ENCODE measurements at places on chromosomes 3 and 15.
A peak's percentile ranks its signal among the peaks of the same experiment; 100 is the strongest.

DNA sequence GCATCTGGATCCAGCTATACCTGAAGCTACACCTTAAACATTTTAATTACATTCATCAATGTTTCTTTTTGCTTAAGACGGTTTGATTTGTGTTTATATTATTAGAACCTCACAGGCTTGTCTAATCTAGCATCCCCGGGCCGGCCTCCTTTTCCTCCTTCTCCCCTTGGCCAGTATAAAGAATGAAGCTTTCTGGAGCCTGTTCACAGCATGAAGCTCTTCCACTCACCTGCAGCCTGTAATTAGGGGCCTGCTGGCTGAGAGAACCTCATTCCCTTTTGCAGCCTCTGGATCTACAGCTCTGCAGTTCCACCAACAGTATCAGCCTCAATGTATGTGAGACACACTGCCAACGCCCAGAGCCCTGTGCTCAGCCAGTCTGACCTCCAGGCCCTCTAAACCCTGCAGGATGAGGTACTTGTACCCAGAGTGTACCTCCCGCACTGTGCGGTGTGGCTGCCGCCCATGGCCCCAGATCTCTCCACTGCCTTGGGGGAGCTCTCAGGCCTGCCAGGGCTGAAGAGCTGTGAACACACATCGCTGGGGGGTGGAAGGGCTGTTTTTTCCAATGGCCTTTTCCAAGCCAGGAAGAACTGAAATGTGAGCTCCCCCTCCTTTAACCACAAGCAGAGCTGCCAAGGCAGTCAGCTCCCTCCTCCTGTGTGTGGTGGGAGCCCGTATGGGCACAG lies 114.7 kb upstream of the ALDH1A3 start:
- DNase-seq, result no peak

DNA sequence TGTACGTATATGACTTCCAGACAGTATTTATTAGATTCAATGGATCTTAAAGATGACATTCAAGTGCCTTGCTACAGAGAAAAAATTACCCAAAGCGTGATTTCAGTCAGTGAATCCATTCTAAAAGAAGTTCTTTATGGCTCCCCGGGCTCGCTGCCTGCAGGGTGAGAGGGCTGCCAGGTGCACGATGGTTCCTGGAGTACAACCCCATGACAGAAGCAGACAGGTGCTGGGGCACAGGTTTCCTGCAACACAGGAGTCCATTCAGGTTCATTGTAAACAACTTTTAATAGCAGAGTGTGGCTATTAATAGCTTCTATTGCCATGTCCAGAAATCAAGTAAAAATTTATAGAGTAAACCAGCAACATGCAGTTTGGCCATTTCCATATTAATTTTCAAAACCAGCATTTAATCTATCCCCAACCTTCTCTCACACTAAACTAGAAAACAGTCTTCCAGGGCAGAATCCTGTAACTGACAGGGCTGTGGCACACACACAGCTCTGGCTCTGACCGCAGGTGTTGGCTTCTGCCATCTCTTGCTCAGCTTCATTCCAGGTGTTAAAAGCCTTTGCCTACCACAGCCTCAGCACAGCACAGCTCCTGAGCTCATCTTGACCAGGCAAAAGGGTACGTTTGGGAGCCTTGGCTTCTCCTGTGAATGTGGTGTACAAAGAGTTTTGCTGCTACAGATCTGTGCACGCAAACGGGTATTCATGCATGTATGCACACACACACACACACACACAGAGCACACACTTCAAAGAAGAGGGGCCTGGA lies 185.9 kb downstream of the MEX3B start:
- DNase-seq, result no peak

- DNase-seq, result no peak
These were observed 296.1 kb downstream of the RPLP1 start for GRCh38 chr15:69748576-69749185.

DNA sequence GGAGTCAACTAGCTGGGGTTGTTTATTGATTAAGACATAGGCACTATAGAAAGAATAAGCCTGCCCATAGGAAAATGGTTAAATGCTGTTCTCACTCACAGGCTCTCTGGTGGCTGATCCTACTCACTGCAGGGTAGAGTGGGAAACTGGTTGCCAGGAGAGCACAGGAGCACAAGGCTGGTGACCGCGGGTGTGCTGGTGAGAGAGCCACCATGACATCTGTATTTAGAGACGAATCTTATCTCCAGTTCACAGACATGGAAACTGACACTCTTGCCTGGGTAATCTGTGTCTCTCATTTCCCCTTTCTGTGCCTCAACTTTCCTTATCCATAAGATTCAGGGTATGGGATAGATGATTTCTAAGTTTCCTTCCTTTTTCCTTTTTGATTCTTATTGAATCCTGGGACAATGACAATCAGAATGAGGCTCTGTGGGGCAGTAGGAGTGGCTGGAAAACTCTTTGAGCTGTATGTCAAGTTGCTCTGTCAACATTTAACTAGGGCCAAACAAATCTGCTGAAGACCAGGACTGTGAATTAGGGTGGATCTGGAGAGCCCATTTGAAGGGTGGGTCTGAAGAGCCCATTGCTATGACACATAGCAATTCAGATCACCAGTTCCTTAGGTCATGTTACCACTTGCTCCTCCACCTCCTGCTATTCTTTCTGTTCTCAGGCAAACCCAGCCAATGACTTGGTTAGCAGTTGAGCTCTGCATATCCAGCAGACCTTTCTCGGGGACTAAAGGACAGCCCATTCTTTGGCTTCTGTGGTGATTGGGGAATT lies 286.1 kb upstream of the TBL1XR1 start:
- DNase-seq, result no peak

GRCh38 chr15:65402961-65403360 lies 19.8 kb downstream of the IGDCC4 start:
- DNase-seq, result no peak

- DNase-seq, result no peak
These were observed 33.6 kb downstream of the TMEM45A start for GRCh38 chr3:100525753-100526612.

GRCh38 chr15:38103564-38103963 lies 149.1 kb upstream of the SPRED1 start:
- no peak for DNase-seq

DNA sequence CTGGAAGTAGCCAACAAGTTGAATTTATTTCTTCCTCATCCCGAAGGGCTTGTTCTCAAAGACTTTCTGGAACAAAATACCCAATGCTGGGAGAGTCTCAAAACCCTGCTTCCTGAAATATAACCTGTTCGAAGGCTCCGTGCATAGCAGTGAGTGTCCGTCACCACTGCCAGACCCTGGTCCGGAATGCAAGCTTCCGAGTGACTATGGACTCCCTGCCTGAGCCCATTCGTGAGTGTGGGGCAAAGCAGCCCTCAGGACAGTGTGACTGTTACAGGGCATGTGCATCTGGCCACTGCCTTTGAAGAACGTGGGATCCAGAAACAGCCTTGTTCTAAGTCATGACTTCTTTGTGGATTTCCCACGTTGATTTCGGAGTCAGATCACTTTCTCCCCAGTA lies 214.5 kb upstream of the IGF1R start:
- no peak for DNase-seq

GRCh38 chr15:99010768-99011167 lies 3.2 kb upstream of the PGPEP1L start:
- no peak for DNase-seq

GRCh38 chr3:39920271-39920670 lies 110.9 kb downstream of the MYRIP start:
- DNase-seq, result no peak

DNA sequence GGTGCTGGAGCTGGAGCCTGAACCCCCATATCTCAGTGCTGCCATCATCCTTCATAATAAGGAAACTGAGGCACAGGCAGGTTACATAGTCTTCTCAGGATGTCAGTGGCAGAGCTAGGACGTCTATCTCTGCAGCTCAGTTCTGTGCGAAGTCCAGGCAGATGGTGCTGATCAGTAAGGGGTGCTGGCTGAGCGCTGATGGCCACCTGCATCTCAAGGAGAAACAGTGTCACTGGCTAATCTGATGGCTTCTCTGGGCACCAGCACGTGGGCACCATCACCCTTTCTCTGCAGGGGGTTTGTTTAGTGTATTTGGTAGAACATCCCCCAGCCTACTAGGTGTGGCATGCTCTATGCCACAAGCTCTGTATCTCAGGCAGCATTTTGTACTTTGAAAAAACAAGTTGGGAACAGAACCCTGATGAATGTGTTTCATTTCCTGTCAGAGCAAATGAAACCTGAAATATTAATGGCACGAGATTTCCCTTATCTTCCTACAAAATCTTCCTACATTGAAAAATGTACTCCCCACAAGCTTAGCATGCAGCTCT lies 35.1 kb downstream of the APBA2 start:
- DNase-seq, result no peak

GRCh38 chr15:57505056-57505715 lies 86.5 kb upstream of the MYZAP start:
- no peak for DNase-seq

DNA sequence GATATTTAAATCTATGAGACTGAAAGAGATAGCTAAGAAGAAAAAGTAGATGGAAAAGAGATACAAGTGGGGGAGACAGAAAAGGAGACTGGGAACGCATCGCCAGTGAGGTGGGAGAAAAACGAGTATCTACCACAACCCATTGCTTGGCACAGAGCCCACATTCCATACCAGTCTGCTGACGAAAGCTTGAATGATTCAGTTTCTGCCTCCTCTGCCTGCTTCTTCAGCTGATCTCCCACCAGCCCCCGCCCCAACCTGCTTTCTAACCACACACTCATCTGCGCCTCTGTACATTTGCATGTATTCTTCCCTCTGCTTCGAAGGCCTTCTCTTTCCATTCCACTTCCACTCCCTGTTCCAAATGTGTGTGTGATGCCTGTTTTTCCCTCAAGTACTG lies 188.1 kb downstream of the USP13 start:
- no peak for DNase-seq

DNA sequence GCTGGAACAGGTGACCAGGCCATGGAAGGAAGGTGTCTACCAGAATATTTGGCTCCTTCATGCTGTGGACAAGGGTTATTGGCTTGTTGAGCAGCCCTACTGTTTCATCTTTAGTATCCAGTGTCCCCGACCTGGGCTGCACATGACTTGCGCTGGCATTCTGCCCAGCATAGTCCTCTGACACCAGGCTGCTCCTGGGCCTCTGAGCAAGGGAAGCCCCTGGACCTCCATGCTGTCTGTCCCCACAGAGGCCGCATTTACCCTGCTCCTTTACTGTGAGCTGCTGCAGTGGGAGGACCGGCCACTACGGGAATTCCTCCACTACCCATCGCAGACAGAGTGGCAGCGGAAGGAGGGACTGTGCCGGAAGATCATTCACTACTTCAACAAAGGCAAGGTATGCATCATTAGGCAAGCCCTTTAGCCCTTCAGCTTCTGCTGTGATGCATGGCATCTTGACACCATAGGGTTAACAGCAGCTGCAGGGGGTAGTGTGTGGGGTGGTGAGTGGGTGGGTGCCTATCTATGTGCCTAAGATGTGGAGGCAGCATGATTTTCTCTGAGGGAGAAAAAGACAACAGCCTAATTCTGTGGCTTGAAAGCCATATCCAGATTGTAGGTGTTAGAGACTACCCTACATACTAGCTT lies 44.0 kb upstream of the MANF start:
- DNase-seq, result no peak

GRCh38 chr3:42795621-42796181 lies 8.6 kb downstream of the HIGD1A start:
- DNase-seq, result no peak

GRCh38 chr15:58066042-58066867 lies 744 bp upstream of the ALDH1A2 start:
- DNase-seq, result peak; percentile 71

DNA sequence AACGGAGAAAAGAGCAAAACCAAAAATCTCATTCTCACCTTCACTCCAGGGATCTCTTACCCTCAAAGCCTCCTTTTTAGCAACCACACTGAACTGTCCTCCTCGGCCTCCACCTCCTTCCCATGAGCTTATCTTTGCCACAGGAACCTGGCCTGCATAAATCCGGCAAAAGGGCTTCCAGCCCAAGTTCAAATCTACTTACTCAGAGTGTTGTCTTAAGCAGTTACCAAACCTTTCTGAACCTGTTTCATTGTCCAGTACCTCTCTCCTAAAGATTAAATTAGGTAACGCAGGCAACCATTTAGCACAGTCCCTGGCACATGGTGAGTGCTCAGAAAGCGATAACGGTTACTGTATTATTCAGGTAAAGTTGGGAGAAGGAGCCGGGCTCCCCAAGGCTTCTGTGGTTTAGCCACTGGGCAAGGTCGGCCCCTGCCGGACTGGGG lies 777 bp downstream of the CIB1 start:
- DNase-seq, result no peak

GRCh38 chr3:27357665-27358258 lies 11.4 kb downstream of the NEK10 start:
- no peak for DNase-seq

GRCh38 chr3:154540950-154541604 lies 111.1 kb upstream of the GPR149 start:
- DNase-seq, result no peak

GRCh38 chr3:109532257-109533216 lies 195.2 kb upstream of the DPPA4 start:
- DNase-seq, result no peak

DNA sequence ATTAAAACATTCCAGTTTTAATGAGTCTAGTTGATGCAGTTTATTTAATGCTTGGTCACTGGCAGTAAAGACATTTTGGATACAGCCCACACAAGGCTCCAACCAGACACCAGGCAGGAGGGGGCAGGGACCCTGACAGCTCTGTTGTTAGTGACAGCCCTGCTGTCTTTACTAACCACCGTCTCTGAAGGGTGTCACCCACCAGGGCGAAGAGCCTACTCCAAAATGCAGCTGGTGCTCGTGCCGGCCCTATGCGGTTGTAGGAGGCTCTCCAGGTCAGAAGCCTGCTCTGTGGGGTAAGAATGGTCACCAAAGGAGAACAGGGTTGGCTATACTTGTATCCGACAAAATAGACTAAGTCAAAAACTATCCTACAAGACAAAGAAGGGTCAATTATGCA lies 132.2 kb downstream of the ATP10A start:
- DNase-seq, result no peak

DNA sequence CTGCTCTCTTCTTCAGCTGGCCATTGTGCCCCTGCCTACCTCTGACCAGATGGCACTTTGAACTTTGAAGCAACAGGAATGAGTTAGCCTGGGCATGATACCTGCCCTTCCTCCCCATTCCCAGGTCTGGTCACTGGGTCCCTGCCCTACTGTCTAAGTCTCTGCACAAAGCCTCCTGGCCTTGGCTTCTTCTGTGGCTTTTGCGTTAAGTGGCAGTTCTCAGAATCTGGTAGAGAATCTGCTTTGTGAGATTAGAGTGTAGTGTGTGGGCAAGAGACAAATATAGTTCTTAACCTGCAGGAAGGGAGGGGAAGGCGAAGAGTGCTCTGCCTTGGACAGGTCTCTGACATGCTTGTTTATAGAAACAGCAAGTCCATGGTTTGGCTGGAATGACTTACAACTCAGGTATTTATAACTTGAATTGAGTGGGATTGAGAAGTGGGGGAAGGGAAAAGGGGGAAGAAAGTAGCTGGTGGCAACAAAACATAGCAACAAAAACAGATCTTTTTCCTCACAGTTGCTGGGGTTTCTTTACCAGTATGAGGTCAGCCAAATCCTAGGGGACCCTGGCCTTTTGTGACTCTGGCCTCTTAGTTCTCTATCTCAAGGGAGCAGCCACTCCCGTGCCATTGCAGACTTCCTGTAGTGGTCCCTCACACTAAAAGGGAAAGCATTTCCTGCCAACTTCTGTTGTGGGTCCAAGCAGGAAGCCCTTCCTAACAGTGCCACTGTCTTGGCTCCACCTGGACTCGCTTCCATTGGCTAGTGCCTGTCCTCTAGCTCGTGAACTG lies 16.7 kb downstream of the MAPKBP1 start:
- no peak for DNase-seq

GRCh38 chr3:132042681-132043080 lies 7.9 kb upstream of the CPNE4 start:
- DNase-seq, result no peak

Data from ascending aorta (tissue), 2 donors.